Activated CD4-positive, alpha-beta T cell treated with anti-CD3 and anti-CD28 coated beads for 1 hour (primary cell): ENCODE measurements at places on chromosomes 6 and 20.

GRCh38 chr6:33314943-33315792 is 1.3 kb upstream of the TAPBP start:
- DNase-seq: no peak

GRCh38 chr6:70636596-70636995 is 31.1 kb upstream of the SMAP1 start:
- no peak for DNase-seq

- no peak for DNase-seq
Observed at GRCh38 chr6:116402108-116402937, 31.6 kb downstream of the DSE start.

DNA sequence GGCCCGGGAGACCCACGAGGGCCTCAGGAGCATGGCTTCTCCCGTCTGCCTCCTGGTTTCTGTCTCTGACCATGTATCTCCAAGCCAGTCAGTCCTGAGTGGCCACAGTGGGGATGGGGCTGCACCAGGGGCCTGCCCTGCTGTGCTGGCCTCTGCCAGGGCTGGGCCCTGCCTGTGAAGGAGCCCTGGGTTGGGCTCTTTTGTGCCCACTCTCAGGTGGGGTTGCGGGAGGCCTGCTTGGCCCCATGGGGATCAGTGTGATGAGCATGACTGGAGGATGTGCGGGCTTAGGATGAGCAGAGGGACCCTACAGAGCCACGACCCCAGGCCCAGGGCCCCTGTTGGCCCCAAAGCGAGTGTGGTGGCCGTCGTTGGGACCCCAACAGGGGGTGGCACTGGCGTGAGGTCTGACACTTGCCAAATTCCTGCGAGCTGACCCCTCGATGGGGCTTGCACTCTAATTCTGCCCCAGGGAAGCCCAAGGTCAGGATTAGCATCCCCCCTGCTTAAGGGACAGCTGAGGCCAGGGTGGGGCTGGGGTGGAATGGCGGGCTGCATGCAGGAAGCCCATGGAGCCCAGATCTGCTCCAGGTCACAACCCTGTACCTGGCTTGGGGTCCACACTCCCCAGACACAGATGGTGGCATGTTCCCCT is 90.0 kb upstream of the BHLHE23 start:
- DNase-seq: no peak

- DNase-seq: no peak
Observed at GRCh38 chr6:43817192-43817591, 47.2 kb downstream of the VEGFA start.

DNA sequence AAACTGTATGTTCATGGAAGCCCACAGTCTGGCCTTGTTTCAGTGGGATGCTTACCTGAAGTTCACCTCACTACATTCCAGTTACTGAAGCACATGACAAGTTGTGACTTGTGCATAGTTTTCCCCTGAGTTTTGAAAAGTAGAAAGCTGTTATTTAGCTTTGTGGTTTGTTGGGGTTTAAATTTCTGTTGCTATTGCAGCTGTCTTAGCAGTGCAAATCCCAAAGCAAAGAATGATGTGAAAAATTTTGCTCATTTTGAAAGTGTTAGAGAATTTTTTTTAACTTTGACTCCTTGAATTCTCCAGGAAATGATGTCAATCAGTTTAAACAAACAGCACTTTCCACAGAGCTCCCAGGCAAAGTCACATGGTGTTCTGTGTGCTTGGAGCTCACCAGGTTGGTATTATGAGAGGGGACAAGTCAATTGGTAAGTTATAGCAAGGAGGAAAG is 268.4 kb downstream of the ADGRG6 start:
- no peak for DNase-seq

DNA sequence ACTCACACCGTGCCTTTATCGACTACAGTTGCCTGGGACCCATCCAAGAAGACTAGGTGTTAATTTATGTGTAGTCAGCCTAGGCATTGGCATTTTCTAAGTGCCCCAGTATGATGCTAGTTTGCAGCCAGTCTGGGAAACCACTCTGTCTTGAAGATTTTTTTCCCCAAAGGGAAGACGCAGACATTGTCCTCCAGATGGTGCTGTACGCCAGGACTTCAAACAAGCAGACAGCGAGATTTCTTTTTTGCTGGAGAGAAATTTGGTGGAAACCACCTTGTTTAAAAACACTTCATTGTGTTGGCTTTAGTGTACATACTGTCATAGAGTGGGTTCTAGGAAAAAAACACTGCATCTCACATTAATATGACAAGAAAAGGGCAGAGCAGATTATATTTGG is 30.0 kb downstream of the ALDH5A1 start:
- no peak for DNase-seq
